ENCODE measurements at places on chromosomes 1 and 21.

DNA sequence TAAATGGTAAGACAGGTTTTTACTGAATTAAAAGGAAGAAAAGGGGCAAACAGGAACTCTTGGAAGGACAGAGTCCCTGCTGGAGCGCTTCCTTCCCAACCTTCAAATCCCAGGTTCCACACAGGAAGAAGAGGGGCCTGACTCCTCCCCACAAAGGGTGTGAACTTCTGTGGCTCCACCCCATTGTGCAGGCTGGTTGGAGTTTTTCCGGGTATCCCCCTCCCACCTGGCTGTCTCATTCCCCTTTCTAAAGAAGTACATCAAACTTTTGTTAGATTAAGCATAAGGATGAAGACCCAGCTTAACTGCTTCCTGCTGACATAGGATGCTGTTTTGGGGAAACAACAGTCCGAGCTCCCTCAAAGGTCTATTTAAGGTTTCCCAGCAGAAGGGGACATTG lies 187.7 kb downstream of the FCRL5 start:
- DNase-seq, result no peak

GRCh38 chr1:44645476-44646244 lies 28.6 kb downstream of the TMEM53 start:
- no peak for DNase-seq

DNA sequence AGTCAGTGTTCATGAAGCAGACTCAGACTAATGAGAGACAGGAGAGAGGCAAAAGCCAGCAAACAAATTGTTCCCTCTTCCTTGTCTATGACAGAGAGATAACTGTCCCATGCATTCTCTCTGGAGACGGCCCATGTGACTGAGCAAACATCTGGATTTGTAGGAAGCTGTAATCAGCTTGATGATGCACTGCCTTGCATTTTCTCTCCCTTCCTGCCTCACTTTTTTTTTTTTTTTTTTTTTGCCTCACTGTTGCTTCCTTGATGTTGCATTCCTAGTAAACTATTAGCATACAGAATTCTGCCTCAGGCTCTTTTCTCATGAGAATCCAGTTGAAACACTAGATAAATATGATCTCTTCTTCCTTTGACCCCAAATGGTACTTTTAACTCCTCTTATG lies 134.5 kb downstream of the HHIPL2 start:
- peak; percentile 86 for DNase-seq

DNA sequence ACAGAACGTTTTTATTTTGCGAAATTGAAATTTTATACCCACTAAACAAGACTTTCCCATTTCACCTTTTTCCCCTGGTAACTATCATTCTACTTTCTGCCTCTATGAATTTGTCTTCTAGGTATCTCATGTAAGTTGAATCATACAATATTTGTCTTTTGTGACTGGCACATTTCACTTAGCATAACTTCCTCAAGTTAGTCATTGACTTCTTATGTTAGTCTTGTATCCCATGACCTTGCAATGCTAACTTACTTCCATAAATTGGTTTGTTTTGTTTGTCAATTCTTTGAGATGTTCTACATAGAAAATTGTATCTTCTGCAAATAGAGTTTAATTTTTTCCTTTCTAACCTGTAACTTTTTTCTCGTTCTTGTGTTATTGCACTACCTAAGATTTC lies 26.9 kb downstream of the SH3BP5L start:
- DNase-seq, result no peak

DNA sequence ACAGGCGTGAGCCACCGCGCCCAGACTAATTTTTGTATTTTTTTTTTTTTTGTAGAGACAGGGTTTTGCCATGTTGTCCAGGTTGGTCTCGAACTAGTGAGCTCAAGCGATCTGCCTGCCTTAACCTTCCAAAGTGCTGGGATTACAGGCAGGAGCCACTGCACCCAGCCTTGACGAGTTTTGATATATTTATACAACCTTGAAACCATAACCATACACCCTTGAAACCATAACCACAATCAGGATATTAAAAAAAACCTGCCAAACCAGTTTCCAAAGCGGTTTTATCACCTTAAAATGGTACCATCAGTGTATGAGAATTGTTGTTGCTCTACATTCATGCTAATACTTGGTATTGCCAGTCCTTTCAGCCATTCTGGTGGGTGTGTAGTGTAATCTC lies 3.7 kb upstream of the PHACTR4 start:
- DNase-seq, result no peak

- DNase-seq, result peak; percentile 76
These were observed 5.3 kb downstream of the C1orf116 start for GRCh38 chr1:207027206-207027777.

GRCh38 chr1:167683641-167684502 lies 37.9 kb upstream of the MPZL1 start:
- DNase-seq, result peak; percentile 72

DNA sequence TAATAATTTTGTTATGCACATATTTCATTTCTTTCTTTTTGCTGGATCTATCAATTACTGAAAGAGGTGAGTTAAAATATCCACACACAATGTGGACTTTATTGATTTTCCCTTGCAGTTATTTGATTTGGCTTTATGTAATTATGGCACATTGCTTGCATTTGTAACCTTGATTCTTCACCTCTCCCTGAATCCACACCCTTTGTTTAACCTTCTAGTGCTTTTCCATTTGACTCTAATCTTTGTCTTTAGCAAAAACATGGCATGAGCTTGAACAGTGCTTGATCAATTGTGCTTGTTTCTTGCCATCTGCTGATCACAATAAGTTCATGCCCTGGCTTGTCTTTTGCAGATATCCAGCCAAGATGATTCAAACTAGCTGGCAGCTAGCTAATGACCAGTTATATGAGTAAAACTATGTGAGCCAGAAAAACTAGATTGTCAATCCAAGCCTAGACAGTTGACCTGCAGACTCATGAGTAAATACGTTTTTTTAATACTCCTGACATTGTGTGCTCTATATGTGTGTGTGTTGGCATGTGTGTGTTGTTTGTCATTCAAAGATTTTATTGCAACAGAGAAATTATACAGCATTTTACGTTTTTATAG lies 899.2 kb downstream of the NCAM2 start:
- no peak for DNase-seq

DNA sequence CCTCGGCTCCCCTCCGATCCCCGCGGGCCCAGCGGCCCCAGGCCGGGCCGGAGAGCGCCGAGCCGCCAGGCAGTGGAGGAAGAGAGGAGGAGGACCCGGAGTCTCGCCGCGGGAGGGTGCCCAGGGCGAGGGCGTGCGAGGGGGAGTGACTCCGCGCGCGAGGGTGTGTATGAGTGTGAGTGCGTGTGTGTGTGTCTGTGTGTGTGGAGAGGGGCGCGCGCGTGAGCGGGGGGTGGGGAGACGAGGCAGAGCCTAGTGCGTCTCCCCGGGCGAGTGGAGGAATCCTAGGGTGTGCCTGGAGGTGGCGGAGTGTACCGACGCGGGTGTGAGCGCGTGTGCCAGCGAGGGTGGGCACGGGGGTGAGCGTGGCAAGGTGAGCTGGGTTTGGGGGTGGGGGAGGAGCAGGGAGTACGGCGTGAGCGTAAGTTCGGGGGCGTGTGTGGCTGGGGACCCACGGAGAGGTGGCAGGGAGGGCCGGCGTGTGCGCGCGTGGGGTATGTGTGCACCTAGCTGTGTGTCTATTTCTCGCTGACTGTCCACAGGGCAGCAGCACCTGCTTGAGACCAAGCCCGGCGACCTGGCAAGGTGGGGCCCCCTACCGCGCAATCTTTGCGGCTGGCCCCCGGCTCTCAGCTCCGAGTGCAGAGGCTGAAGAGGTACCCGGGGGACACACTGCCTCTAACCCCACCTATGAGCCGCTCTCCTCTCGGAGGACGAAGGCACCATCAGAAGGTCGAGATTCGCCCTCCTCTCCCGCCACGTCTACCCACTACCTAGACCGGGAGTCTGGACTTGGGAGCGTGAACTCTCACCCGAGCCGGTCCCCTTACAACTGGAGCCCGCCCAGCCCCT lies 784 bp upstream of the KCND3 start:
- DNase-seq, result peak; percentile 13

GRCh38 chr1:5953386-5953785 lies 38.8 kb downstream of the NPHP4 start:
- no peak for DNase-seq

DNA sequence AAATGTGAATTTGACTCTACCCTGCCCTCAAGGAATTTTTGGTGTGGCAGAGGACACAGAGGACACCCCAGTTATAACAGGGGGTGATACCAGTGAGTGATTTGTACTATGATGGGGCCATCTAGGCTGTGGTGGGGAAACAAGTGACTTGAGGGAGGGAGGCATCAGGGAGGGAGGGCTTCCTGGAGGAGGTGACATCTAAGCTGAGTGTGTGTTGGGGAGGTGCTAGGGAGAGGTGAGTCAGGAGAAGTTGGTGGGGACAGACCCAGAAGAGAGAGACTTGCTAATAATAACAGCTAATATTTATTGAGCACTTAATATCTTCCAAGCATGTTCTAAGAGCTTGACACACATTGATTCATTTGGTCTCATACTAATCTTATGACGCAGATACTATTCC lies 19.9 kb upstream of the TTC4 start:
- DNase-seq, result no peak

- DNase-seq, result peak; percentile 7
These were observed 84.3 kb upstream of the VAV3 start for GRCh38 chr1:108049178-108049819.

GRCh38 chr1:172699695-172700227 lies 40.9 kb downstream of the FASLG start:
- no peak for DNase-seq

DNA sequence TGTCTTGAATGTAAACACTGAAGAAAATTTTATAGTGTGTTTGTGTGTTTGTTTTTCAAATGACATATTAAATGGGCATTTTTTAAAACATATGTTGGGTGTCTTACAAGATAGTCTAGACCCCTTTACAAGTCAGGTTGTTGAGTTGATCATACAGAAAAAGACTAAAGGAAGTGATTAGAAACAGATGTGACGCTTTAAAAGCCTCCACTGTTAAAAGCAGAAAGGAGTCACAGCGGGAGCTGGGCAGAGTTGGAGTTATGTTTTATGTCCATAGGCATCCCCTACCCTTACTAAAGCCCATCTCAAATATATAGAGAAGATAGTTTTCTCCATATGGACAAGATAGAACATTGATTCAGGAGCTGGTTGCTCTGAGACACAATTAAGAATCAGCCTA lies 393.9 kb downstream of the PLPP3 start:
- peak; percentile 41 for DNase-seq

DNA sequence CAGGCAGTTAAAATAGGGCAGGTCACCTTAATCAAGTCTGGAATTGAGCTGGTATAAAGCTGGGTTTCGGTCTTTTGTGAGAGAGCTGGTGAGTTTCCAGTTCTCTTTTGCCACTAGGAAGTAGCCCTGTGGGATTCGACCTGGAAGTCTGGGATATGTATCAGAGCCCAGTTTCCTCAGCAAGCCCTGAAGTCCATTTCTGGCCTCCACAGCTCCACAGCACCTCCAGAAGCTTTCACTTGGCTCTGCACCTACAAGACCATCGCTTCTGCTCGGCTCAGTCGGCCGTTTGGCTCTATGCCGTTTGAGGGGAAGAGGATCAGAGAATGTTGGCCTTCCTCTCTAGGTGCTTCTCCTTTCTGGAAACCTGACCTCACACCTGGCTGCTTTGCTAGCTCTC lies 148.0 kb downstream of the GALNT2 start:
- DNase-seq, result peak; percentile 47

GRCh38 chr1:213273546-213273945 lies 222.5 kb downstream of the RPS6KC1 start:
- DNase-seq, result peak; percentile 20

DNA sequence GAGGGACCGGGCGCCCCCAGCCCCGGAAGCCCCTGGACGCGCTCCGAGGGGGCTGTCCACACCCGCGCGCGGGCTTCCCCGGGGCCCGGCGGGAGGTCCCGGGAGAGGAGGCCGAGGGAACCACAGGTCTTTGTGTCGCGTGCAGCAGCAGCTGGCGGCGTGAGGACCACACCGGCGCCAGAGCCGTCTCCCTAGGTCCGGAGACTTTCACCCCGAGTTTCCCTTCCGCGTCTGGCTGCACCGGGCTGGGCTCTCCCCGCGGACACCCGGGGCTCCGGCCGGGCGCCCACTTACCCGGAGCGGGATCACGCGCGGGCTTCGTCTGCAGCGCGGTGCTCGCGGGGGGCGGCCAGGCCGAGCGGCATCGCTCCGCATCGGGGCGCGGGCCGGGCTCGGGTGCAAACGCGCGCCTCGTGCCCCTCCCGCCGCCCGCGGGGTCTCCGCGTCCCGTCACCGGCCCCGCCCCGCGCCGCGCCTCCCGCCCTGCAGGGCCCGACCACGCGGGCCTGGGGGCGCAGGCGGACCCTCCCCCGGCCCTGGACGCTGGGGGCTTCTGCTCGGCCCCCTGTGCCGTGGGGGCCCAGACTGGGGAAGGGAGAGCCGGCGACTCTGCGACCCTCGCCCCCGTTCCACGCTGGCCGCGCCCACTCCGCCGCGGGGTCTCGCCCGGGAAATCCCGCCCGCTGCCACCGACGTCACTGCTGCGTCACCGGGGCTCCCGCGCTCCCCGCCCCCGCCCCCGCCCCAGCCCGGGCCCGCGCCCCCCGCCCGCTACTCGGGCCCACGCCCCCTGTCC lies at the start of gene GNG4:
Gene GNG4 (minus strand): TSS at position 417 of the 796 bp plus-strand sequence. CDS start 65,946 bp downstream, outside the sequence.
- DNase-seq, result no peak

DNA sequence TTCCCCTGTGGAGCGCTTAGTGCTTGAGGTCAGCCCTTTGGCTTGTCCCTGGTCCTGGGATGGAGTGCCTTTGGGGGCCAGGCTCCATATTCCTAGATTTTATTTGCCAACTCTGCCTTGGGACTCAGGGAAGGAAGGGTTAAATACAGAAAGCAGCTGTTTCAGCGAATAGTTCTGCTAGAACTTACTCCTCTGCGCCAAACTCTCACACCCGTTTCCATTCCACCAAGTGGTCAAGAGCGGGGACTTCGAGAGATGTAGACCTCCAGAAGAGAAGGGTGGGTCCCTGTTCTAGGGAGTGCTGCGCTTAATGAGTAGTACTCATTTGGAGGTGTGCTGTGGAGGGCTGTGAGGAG lies 704 bp upstream of the TOMM40L start:
- no peak for DNase-seq

DNA sequence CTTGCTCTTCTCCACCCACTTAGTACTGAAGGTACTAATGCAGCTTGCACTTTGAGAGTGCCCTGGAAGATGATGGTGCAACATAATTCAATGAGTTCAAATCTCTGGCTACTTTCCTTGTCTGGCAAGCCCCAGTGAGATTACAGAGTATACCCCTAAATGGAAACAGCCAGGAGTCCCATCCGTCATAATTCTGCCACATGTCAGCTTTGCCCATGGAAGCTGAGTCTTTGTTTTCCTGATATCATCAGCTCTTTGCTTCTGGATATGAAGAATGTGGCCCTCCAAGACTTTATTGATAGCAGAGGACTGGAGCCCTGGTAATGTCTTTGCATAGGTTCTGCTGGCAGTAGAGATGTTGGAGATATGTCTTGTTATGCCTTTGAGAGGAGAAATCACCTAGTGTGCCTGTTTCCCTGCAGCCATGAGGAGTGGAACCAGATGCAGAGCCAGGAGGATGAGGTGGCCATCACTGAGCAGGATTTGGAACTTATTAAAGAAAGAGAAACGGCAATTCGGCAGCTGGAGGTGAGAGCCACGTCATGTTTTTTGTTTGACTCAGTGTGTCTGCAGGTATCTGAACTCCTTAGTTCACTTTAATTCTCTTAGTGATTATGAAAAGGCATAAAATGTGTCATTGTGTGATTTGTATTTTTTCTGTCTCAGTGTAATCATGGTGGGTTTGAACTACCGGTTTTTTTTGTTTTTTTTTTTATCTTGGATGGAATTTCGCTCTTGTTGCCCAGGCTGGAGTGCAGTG lies 18.7 kb upstream of the PPP1R8 start:
- DNase-seq, result no peak
